Foreskin keratinocyte (primary cell): ENCODE measurements at places on chromosomes 7 and 10. TPM values are rescaled to one million over a fixed set of nuclear protein-coding genes. Genes with fewer than 3 reads are reported as not detected.

Gene VSTM2A
- not detected in 2 replicates for total RNA-seq

Gene DNMBP
- total RNA-seq = 24.3 and 24.5 TPM in 2 replicates

Gene GJC3
- total RNA-seq = not detected in 2 replicates

Gene CYP26C1
- not detected in 2 replicates for total RNA-seq

Gene HOXA2
- total RNA-seq = 0.25 and 0.31 TPM in 2 replicates

Gene AKR1C4
- total RNA-seq = not detected in 2 replicates

Gene HKDC1
- total RNA-seq = 0.48 and 0.71 TPM in 2 replicates

Gene GATAD1
- total RNA-seq = 11.7 and 13.6 TPM in 2 replicates

Gene SUN3
- total RNA-seq = not detected in 2 replicates

Gene MYL10
- not detected in 2 replicates for total RNA-seq

Gene VIPR2
- total RNA-seq = not detected in 2 replicates

Gene GALNT17
- total RNA-seq = not detected in 2 replicates

Gene PKD2L1
- total RNA-seq = not detected in 2 replicates

Gene ADAP1
- 5.8 and 7.8 TPM in 2 replicates for total RNA-seq

Gene GGCT
- 62.7 and 78.3 TPM in 2 replicates for total RNA-seq

Gene NHLRC2
- 13.7 and 14.0 TPM in 2 replicates for total RNA-seq

Gene AZGP1
- total RNA-seq = 0.25 and 0.71 TPM in 2 replicates

Gene PRKCQ
- total RNA-seq = 8.0 and 9.6 TPM in 2 replicates

Gene CHST15
- 28.2 and 31.9 TPM in 2 replicates for total RNA-seq

Gene SKIDA1
- 0.32 and 0.51 TPM in 2 replicates for total RNA-seq

Gene GPNMB
- total RNA-seq = 15.1 and 19.0 TPM in 2 replicates

Gene CCL24
- total RNA-seq = not detected in 2 replicates

Gene CAMK1D
- 0.53 and 0.75 TPM in 2 replicates for total RNA-seq

Gene TMEM26
- not detected in 2 replicates for total RNA-seq

Gene SCRN1
- total RNA-seq = 103 and 105 TPM in 2 replicates

Gene AKR1C1
- 7.6 and 10.6 TPM in 2 replicates for total RNA-seq

Gene ANKRD30A
- not detected in 2 replicates for total RNA-seq

Gene NCF1
- 0.07 and 0.32 TPM in 2 replicates for total RNA-seq

Gene AGBL3
- total RNA-seq = 0.63 and 1.3 TPM in 2 replicates

Gene IKZF5
- total RNA-seq = 5.9 and 6.3 TPM in 2 replicates

Gene LDB1
- total RNA-seq = 65.7 and 65.8 TPM in 2 replicates

Gene UTF1
- total RNA-seq = not detected in 2 replicates

Gene RPP38
- 26.5 and 27.8 TPM in 2 replicates for total RNA-seq

Gene CPA1
- not detected in 2 replicates for total RNA-seq

Gene PCLO
- 4.0 and 4.7 TPM in 2 replicates for total RNA-seq

Gene NXPH1
- not detected in 2 replicates for total RNA-seq

Gene MYL7
- total RNA-seq = not detected in 2 replicates

Gene EXOSC1
- 50.6 and 50.9 TPM in 2 replicates for total RNA-seq

Gene CDC123
- 118 and 125 TPM in 2 replicates for total RNA-seq

Gene WNT2
- not detected in 2 replicates for total RNA-seq

Gene NEUROG3
- not detected in 2 replicates for total RNA-seq

Gene PLCE1
- 0.07 and 0.11 TPM in 2 replicates for total RNA-seq

Gene CPN1
- not detected in 2 replicates for total RNA-seq

Gene ANK3
- 10.1 and 11.6 TPM in 2 replicates for total RNA-seq

Gene CPEB3
- total RNA-seq = 0.54 and 0.63 TPM in 2 replicates

Gene HOXA5
- total RNA-seq = 3.8 and 4.3 TPM in 2 replicates

Gene CYP3A7
- total RNA-seq = not detected in 2 replicates

Gene CHRM2
- not detected in 2 replicates for total RNA-seq

Gene MSMB
- not detected in 2 replicates for total RNA-seq

Gene AOAH
- total RNA-seq = 0.31 TPM in 1 of 2 replicates, not detected in the other

Gene AFAP1L2
- total RNA-seq = 53.8 and 58.4 TPM in 2 replicates

Gene UCN3
- not detected in 2 replicates for total RNA-seq

Gene METTL27
- total RNA-seq = 11.8 and 18.0 TPM in 2 replicates

Gene DRGX
- total RNA-seq = not detected in 2 replicates
